ENCODE measurements at places on chromosomes 12 and 14.

- no peak overlapping the region for H3K27ac ChIP-seq
- no peaks in the 10 kb centered on the region for H3K4me1 ChIP-seq
Observed at GRCh38 chr14:106013879-106014376, 487.5 kb downstream of the TMEM121 start.

GRCh38 chr14:80636071-80636470 lies 305.5 kb downstream of the CEP128 start:
- DNase-seq = no peak
- H3K36me3 ChIP-seq = no peaks in the 10 kb centered on the region
- H3K27me3 ChIP-seq = no peaks in the 10 kb centered on the region
- no peak overlapping the region for H3K4me3 ChIP-seq

DNA sequence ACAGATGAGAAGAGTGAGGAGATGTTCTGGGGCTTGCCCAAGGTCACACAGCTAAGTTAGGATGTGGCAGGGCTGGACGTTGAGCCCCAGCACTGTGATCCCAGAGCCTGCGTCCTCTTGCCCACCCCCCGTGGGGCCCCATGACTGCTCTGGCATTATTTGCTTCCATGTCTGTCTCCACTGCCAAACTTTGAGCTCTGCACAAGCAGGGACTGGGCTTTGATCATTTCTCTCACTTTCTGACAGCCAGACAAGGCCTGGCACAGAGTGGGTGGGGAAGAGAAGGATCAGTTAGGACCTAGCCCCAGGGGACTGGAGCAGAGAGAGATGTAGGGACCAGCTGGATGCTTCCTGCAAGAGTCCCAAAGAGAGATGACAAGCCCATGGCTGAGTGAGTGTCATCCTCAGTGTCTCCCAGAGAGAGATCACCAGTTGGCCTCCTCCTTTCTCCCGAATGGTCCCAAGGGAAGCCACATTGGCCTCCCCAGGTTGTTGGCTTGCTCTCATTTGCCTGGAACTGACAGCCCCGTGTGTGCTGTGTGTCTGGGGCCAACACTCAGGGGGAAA lies 126.7 kb upstream of the PWP1 start:
- DNase-seq = no peak
- no peaks in the 10 kb centered on the region for H3K4me1 ChIP-seq
- H3K27ac ChIP-seq = no peak overlapping the region
- H3K27me3 ChIP-seq = no peaks in the 10 kb centered on the region

GRCh38 chr12:45646851-45647581 lies 82.5 kb upstream of the ARID2 start:
- no peaks in the 10 kb centered on the region for H3K36me3 ChIP-seq
- H3K4me3 ChIP-seq = no peak overlapping the region
- DNase-seq = no peak
- no peaks in the 10 kb centered on the region for H3K4me1 ChIP-seq
- H3K27ac ChIP-seq = no peak overlapping the region
- no peaks in the 10 kb centered on the region for H3K27me3 ChIP-seq

GRCh38 chr14:68677476-68677875 lies 115.4 kb downstream of the ZFP36L1 start:
- H3K36me3 ChIP-seq = no peaks in the 10 kb centered on the region
- no peak for DNase-seq
- H3K27ac ChIP-seq = no peak overlapping the region
- H3K4me1 ChIP-seq = peaks cover 9% of the 10 kb centered on the region
- H3K4me3 ChIP-seq = no peak overlapping the region

- no peak overlapping the region for H3K27ac ChIP-seq
- peaks cover 15% of the 10 kb centered on the region for H3K4me1 ChIP-seq
- no peaks in the 10 kb centered on the region for H3K36me3 ChIP-seq
- no peak overlapping the region for H3K4me3 ChIP-seq
- DNase-seq = no peak
Observed at GRCh38 chr12:124025661-124026060, 52.6 kb downstream of the ZNF664 start.

DNA sequence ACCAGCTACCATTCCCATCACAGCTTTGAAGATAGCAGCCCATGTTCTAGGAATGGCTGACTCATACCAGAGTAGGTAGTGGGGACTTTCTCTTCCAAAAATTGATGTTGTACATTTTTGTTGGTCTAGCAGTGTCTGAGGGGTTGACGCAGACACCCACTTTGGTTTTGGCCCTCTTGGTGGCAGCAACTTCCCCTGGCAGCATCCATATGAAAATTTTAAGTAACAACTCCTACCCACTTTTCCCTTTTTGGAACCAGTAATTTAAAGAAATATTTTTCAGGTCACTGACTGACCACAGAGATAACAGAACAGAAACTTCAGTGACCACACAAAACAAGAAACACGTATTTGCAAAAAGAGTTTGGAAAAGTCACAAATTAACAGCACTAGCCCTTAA lies 162.0 kb upstream of the TMCC3 start:
- H3K27me3 ChIP-seq = no peaks in the 10 kb centered on the region
- no peak overlapping the region for H3K27ac ChIP-seq

DNA sequence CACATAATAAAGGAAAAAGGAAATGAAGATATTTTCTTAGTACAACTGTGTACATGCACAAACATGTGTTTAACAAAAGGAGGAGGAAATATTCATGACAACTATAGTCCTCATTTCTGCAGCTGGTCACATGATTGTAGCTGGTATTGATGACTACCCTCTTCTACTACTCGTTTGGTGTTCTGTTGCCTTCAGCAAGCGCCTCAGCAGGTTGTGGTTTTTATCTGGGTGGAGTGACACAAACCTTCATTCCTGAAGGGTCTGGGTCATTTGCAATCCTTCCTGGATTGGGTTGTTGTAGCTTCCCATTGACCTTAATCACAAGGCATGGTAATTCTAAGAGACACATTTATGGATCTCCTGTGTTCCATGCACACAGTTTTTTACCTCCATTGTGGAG lies 1009.9 kb upstream of the USP15 start:
- no peaks in the 10 kb centered on the region for H3K27me3 ChIP-seq
- no peaks in the 10 kb centered on the region for H3K4me1 ChIP-seq
- H3K27ac ChIP-seq = no peak overlapping the region

DNA sequence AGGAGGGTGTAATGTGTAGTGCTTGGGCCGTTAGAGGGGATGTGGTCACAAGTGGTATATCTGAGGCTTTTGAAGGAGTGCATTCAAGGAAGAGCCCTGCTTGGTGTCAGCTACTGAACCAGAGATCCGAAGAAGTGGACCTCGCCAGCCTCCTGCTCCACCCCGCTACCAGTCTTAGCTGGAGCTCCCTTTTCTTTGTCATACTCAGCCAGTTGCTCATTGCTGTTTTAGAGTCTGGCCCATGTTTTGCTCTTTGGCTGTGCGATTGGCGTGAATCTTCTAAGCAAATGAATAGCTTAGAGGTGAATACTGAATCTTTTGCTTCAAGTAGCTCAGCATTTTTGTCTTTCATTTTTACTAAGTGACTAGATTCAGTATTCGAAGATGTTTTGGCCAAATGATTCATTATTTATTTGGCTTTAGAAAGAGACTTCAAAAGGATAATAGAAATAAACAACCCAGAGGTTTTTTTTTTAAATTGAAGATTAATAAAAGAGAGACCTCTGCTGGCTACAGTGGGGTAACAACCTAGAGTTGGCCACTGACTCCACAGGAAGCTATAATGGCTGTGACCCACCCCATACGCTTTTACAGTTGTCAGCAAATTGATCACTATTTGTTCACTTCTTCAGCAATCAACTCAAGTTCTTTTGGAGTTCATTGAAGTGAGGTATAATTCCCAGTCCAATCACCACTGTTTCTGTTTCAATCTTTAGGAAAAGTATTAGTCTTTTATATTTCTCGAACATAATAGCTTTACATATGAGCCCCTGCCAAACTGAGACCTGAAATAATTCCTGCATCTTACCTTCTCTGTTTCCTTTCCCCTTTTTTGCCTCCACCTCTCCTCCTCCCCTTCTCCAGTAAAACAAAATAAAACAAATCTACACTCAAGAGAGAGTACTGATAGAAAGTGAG lies 19.9 kb downstream of the CDKN1B start:
- no peaks in the 10 kb centered on the region for H3K27me3 ChIP-seq
- H3K27ac ChIP-seq = peak overlapping the region; percentile 41
- peaks cover 2% of the 10 kb centered on the region for H3K4me1 ChIP-seq
- peak; percentile 69 for DNase-seq
- H3K36me3 ChIP-seq = peaks cover 1% of the 10 kb centered on the region
- H3K4me3 ChIP-seq = no peak overlapping the region

DNA sequence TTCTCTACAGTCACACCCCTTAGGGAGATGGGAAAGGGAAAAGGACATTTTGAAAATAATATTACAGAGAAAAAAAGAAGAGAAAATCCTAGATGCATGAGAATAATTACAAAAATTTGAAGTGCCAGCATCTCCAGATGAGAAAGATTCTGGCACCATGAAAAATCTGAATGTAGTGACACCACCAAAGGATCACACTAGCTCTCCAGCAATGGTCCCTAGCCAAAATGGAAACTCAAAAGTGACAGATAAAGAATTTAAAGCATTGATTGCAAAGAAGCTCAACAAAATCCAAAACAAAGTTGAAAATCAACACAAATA lies 27.4 kb upstream of the GARIN6 start:
- no peak for DNase-seq
- H3K27me3 ChIP-seq = no peaks in the 10 kb centered on the region
- H3K4me1 ChIP-seq = no peaks in the 10 kb centered on the region

DNA sequence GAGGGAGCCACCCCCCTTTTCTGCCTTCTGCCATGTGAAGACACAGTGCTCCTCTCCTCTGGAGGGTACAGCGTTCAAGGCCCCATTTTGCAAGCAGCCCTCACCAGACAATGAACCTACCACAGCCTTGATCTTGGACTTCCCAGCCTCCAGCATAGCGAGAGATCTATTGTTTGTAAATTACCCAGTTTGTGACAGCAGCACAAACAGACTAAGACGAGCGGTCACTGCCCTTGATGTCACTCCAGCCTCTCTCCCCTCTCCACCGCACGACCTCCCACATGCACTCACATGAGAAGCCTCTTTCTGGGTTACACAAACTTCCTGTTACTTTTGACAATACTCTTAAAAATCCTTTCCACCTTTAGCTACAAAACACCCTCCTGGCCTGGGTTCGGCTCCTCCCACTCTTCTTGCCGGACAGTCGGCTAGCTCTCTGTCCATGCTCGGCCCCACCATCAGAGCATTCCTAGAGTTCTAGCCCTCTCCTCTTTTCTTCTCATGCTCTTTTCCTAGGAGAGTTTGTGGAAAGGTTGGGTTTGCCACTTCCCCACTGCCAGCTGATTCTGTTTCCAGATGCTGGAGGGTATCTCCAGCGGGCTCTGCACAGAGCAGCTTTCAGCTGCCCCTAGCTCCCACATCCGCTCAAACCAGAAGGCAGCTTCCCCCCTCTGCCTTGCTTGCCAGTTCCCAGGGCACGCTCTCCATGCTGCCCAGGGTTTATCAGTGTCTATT lies 124.3 kb downstream of the FOXN3 start:
- no peak overlapping the region for H3K27ac ChIP-seq
- no peak for DNase-seq
- H3K36me3 ChIP-seq = peaks cover 8% of the 10 kb centered on the region
- H3K4me3 ChIP-seq = no peak overlapping the region

DNA sequence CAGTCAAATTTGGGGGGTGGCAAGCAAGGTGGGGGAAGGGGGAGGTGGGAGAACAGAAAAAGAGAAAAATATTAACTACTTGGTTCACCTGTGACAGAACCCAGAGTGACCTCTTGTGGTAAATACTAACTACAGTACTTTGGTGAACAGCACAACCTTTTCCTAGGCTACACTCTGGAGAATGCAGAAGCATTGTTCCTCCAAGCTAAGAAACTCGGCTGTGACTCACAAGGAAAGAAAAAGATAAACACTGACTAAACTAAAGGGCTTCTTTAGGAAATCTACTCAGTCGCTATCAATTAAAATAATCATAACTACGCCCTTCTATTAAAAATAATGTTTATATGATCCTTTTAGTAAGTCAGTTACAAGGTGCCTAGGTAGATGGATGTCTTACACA lies 5.4 kb downstream of the KCNH5 start:
- H3K27me3 ChIP-seq = peaks cover 16% of the 10 kb centered on the region
- no peaks in the 10 kb centered on the region for H3K36me3 ChIP-seq
- H3K4me1 ChIP-seq = no peaks in the 10 kb centered on the region
- no peak overlapping the region for H3K4me3 ChIP-seq

DNA sequence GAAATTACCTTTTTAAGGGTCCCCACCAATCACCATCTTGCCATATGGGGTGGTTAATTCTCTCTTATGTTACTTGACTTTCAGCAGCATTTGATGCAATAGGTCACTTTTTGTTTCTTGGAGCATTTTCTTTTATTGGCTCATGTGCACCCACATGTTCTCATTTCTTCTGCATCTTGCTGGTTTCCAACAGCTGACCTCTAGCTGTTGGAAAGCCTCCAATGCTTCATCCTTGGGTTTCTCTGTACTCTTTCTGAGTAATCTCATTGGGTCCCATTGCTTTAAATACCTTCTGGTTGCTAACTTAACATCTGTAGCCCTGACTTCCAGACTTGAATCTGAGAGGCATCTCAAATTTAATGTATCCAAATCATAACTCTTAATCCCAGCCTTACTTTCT lies 116.8 kb downstream of the CRADD start:
- no peaks in the 10 kb centered on the region for H3K36me3 ChIP-seq
- H3K4me3 ChIP-seq = peak overlapping the region; percentile 1
- no peak for DNase-seq
- H3K4me1 ChIP-seq = peaks cover 3% of the 10 kb centered on the region
- no peak overlapping the region for H3K27ac ChIP-seq
- H3K27me3 ChIP-seq = no peaks in the 10 kb centered on the region

DNA sequence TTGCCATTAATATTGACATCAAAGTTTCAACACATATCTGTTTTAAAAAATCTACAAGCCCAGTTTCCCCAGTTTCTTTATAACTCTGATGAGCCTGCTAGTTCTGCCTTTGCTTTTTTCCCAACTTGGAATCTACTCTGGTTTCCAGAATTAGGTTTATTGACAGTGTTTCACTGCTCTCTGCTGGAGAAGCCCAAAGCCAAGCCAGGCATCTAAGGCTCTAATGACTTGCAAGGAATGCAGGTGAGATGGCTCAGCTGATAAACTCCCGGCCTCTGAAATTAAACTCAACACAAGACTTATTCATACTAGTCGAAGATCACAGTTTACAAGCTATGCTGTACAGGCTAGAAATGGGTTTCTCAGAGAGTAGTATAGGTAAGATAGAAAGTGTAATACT lies 54.3 kb downstream of the HMGA2 start:
- H3K27me3 ChIP-seq = no peaks in the 10 kb centered on the region
- no peak for DNase-seq
- peak overlapping the region; percentile 65 for H3K27ac ChIP-seq
- peaks cover 73% of the 10 kb centered on the region for H3K36me3 ChIP-seq
- peak overlapping the region; percentile 85 for H3K4me3 ChIP-seq
- peaks cover 24% of the 10 kb centered on the region for H3K4me1 ChIP-seq

DNA sequence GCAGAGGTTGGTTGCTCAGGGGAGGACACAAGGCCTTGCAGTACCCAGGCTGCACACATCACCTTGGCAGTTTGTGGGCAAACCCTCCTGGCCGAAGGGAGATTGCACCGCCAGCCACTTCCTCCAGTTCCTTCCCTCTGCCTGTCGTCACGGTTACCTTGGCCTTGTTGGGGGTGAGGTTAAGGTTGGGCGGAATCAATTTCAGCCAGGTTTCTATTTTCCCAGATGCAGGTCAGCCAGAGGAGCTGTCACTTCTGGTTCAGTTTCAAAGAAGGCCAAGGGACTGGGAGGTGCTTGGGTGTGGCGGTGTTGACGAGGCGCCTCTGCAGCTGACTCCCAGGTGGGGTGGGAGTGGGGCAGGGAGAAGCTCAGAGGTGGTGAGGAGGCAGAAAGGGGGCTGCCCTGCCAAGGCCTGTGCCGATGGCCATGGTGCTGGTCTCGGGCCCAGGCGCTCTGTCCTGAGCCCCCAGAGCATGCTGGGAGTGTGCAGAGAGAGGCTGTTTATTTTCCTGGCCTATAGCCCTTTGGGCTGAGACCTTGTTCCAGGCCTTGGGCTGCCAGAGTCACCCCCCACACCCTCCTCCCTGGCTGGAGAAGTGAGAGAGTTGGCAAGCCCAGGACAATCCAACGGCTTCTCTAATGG lies 31.4 kb downstream of the JDP2 start:
- H3K36me3 ChIP-seq = peaks cover 21% of the 10 kb centered on the region
- no peak overlapping the region for H3K27ac ChIP-seq
- no peak for DNase-seq
- no peak overlapping the region for H3K4me3 ChIP-seq
- H3K4me1 ChIP-seq = peaks cover 36% of the 10 kb centered on the region
